ENCODE measurements at places on chromosomes 4 and X.
A peak's percentile ranks its signal among the peaks of the same experiment; 100 is the strongest.

GRCh38 chr4:74933562-74934015 lies 673 bp downstream of the PARM1 start:
- DNase-seq = no peak

DNA sequence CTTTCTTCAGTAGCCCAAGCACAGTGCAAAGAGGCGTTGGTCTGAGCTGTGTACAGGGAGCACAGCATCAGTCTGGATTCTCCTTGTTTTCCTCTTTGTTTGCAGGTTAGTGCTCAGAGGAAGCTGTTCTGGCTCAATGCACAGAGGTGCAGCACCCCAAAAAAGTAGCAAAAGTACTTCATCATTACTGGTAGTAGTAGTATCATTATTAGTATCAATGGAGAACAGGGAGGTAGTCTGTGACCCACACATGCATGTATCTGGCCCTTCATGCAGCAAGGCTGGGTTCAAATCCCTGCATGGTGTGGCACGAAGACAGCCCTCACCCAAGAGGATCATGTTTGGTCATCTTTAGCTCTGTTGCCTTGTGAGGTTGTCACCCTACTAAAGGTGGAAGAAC lies 68.7 kb downstream of the CXXC4 start:
- DNase-seq = no peak

DNA sequence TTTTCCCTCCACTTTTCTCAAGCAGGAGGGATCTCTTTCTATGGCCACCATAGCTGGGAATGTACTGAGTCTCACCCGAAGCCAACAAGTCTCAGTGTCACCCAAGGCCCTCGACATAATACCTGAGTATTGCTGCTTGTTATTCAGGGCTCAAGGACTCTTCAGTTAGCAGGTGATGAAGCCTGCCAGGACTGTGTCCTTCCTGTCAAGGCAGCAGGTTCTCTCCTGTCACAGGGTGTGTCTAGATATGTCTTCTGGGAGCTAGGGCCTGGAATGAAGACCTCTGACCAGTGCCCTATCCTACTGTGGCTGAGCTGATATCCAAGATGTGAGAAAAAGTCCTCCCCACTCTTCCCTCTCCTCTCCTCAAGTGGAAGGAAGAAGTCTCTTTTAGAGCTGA lies 391.0 kb upstream of the DIPK2B start:
- DNase-seq = no peak

DNA sequence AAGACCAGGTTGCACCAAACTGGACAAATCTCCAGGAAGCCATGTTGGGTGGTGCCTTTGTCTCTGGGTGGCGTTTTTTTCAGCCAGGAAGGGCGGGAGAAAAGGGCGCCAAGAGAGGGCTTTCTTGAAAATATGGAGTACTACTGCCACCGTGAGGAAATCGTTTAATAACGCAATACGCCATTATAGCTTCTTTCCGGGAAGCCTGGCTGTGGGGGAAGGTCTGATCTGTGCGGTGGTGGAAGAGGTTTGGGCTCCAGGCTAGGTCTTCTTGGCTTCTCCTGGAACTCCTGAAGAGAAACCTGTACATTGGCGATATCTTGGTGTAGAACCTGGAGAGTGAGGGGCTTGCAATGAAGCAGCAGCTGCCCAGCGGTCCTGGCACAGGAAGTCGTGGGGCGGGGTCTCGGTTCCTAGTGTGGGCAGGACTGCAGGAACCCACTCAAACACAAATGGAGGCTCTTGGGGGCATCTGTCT lies 202.7 kb downstream of the OR13H1 start:
- DNase-seq = no peak

DNA sequence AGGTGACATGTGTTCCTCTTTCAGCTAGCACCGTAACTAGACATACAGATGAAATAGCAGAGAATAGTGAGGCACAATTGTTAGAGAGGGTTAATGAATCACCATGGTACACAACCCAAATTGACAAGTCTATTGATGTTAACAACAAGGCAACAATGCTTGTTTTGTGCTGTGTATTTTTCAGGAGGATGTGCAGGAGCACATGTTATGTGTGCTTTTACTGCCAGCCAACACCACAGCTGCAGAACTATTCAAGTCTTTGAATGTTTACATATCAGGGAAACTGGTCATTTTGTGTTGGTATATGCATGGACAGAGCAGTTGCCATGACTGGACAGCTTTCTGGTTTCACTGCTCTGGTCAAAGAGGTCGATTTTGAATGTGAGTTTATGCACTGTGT lies 32.8 kb downstream of the STBD1 start:
- no peak for DNase-seq

- DNase-seq = no peak
Observed at GRCh38 chrX:97494756-97495372, 611.2 kb downstream of the RPA4 start.

- DNase-seq = peak; percentile 89
Observed at GRCh38 chrX:48683411-48683982, at the start of gene WAS. Gene WAS (plus strand): TSS chrX:48683799. CDS start chrX:48683854, 55 bp downstream.

DNA sequence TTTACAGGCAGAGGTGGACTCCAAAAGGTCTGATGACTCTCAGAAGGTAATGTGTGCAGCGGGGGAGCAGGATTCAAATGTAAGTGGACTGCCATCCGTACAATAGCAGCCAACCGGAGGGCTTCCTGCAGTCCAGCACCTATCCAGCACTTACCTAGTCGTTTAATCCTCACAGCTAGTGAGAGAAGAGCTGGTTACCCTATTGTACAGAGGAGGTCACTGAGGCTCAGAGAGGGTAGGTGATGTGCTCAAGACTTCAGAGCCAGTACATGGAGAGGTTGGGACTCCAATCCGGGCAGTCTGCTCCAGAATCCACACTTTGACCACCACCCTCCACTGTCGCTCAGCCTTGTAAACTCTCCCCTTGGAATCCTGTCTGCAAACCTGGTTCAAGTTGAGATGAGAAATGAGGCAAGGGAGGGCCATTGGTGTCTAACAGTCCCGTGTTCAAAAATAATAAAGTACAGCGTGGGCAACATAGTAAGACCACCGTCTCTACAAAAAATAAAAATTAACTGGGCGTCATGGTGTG lies 22.5 kb upstream of the JAKMIP1 start:
- no peak for DNase-seq

DNA sequence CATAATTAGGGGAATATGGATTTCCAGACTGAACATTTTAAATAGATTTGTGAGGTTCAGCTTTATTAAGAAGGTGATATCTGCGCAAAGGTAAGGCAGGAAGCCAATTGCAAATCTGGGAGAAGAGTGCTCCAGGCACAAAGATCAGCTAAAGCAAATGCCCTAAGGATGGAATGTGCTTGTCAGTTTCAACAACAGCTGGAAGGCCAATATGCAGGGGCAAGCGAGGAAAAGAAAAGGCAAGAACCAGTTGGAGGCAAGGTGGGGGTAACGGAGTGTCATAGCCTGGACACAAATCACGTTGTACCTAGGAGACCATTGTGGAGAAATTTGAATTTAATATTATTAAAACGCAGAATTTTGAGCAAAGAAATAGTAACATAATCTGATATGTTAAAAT lies 1710.3 kb upstream of the PCDH7 start:
- no peak for DNase-seq

- DNase-seq = no peak
Observed at GRCh38 chrX:10570601-10571000, 49.8 kb downstream of the MID1 start.

- no peak for DNase-seq
Observed at GRCh38 chr4:147599206-147599605, 18.0 kb upstream of the TMEM184C start.

DNA sequence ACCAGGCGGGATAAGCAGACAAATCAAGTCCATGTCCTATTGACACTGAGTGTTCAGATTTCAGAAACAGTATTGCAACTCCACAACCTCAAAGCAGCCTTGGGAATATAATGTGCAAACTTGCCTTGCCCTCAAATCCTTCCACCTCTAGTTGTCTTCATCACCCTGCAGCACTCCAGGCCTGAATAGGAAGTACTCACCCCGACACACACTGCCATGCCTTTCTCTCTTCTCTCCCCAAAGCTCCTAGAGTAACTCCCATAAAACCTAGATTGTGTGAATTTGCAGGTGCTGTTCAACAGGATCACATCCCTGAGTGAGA lies 19.6 kb downstream of the ACSL1 start:
- no peak for DNase-seq

DNA sequence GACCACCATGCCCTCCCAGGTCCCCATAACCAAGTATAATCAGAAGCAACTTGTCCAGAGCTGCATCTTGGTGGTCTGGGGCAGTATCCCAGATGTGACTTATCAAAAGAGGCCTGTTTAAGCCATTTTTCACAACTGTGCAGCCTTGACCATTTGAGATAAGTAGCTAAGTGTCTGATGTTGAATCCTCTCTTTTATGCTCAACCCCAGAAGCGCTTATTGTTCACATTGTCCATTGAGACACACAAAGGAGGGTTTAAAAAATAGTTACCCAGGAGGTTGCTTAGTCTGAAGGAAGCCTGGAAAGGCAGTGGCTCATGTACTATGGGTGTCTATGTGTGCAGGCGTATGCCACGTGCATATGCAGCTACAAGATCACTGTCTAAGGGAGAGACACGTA lies 27.0 kb downstream of the ENPP6 start:
- DNase-seq = no peak

DNA sequence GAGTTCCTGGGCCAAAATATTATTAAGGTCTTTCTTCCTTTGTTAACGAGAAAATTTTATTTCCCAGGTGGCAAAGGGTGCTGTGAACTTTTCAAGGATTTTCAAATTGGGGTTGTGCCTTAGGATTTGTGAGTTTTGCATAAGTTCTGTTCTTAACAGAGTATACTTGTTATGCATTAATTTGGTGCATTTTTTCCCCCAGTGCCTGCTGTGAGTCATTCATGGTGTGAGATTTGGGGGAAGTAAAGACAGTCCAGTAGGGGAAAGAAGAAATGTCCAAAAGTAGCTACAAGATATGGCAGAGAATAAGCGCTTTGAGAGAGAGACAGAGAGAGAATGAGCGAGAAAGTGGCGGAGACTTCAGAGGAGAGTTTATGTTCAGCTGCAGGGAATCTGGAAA lies 239.2 kb downstream of the ARHGAP10 start:
- no peak for DNase-seq

DNA sequence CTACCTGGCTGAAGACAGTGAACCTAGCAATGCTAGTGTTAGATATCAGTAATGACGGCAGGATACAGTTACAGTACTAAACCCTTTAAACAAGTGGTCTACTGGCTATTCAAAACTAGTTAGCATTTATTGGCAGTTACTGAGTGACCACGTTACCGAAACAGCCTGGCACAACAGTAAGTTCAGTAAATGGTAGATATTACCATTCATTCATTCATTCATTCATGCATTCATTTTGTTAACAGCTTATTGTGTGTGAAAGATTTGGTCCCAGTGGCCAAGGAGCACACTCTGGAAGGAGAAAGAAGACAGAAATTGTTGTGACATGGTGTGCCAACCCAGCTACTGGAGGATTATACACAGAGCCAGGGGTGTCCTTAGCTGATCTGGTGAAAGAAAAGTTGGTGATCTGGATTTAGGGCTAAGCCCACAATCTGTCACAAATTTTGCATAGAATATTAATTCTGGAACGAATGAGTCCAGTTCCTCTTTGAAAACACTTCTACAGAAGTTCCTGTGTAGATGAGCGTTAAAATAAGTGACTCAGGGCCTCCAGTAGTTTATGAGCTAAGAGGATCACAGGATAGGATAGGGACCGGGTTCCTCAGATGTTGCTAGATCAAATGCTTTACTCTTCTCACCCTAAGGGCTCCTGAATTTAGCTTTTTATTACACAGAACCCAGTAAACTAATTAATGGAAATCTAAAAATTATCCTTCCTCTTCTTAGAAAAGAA lies 179.1 kb downstream of the CBR4 start:
- peak; percentile 35 for DNase-seq

GRCh38 chrX:107537815-107538214 lies 88.4 kb downstream of the FRMPD3 start:
- peak; percentile 59 for DNase-seq

Data from NB4 (cell line).